ENCODE measurements at places on chromosomes 16 and 17. TPM values are rescaled to one million over a fixed set of nuclear protein-coding genes. Genes with fewer than 3 reads are reported as not detected.

The TMEM88 gene
- total RNA-seq: not detected

The INCA1 gene
- total RNA-seq: not detected

The SLC38A8 gene
- total RNA-seq: not detected

DNA sequence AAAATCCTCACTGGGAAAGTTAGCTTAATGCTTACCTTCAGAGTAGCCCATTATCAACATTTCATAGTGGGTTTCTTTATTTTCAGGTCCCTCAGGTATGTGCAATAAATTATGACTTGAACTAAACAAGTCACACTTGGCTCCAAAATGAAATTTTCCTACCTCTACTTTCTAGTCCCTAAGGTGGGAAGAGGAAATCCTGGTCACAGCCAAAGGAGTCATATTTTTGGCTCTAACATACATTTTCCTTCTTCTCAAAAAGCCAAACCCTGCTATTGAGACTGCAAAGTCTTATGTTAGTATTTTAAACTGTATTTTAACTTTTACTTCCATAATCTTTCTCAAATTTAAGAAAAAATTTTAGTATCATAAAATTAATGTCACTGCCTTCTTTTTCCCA is 128.9 kb downstream of the BRIP1 start:
- peaks cover 20% of the 10 kb centered on the region for H3K36me3 ChIP-seq
- H3K27ac ChIP-seq: no peak overlapping the region
- no peak overlapping the region for H3K4me3 ChIP-seq
- H3K4me1 ChIP-seq: no peaks in the 10 kb centered on the region
- no peak for DNase-seq
- H3K27me3 ChIP-seq: no peaks in the 10 kb centered on the region

DNA sequence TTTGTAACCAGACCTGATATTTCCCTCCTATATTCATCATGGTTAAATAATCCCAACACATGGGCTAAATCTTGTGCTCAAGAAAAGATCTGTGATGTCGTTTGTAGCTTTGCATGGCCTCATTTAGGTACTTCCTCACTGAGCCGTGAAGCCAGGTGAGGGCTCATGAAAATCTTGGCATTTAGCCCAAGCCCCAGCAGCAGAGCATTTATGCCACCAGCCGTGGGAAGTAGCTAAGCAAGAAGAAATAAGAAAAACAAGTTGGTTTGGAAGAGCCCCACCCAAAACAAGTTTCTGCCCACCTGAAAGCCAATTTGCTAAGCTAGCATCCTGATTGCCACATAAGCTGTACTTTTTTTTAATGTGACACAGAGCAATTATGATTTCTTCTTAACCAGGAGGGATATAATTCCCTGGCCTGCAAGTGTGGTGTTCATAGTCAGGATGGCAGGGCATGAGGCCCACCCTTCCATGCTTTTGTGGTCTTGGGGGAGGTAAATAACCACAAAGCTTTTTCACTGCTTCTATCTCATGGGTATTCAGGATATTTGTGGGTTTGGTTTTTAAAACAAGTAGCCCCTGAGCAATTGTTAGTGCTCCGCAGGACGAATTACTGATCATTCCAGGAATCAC is 10.5 kb downstream of the TMIGD1 start:
- peaks cover 14% of the 10 kb centered on the region for H3K4me1 ChIP-seq
- no peak for DNase-seq
- no peaks in the 10 kb centered on the region for H3K36me3 ChIP-seq
- H3K27ac ChIP-seq: no peak overlapping the region

DNA sequence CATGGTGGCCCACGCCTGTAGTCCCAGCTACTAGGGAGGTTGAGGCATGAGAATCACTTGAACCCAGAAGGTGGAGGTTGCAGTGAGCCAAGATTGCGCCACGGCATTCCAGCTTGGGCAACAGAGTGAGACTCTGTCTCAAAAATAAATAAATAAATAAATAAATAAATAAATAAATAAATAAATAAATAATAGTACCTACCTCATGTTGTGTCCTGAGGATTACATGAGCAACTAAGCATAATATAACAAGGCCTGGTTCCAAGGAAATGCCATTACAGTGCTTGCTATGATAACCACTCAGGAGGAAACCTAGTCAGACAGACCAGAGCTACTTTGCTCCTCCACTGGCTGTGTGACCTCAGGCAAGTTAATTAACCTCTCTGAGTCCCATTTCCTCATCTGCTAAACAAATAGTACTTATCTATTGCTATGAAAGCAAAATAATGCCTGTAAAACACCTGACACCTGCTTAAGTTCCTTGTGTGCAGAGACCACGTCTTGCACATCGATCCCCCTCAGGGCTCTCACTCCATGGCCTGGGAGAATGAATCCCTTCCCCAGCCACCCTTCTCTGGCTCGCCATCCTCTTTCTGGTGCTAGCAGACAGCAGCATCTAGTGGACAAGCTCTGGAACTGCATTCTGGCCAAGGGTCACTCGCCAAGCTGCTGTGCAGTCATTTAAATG is 7.5 kb downstream of the EPOP start:
- no peak overlapping the region for H3K27ac ChIP-seq
- DNase-seq: peak; percentile 74
- no peak overlapping the region for H3K4me3 ChIP-seq

Data from PC-3 (cell line).